ENCODE measurements at places on chromosomes 11 and 22.

GRCh38 chr22:36608987-36609386 is 80.0 kb upstream of the EIF3D start:
- no peak for DNase-seq

GRCh38 chr11:2793701-2794045 is 91.9 kb downstream of the CDKN1C start:
- DNase-seq, result no peak

DNA sequence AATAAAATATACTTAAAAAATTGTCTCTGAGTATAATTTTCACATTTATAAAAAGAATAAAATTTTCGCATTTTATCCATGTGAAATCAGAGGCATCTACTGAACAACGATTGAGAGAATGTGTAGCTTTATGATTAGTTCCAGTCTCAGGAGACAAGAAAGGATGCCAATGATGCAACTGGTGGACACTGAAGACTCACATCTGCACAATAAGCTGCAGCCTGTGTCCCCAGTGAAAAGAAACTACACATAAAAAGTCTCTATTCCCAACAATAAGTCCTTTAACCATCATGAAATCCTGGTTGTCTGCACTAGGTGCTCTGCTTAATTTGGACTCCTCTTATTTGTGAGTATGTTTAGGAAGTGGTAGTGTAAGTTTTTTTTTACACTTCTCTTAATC is 22.0 kb downstream of the OR5AS1 start:
- DNase-seq, result no peak

- DNase-seq, result no peak
Measured at GRCh38 chr22:20430720-20431510, 6.7 kb downstream of the SCARF2 start.

DNA sequence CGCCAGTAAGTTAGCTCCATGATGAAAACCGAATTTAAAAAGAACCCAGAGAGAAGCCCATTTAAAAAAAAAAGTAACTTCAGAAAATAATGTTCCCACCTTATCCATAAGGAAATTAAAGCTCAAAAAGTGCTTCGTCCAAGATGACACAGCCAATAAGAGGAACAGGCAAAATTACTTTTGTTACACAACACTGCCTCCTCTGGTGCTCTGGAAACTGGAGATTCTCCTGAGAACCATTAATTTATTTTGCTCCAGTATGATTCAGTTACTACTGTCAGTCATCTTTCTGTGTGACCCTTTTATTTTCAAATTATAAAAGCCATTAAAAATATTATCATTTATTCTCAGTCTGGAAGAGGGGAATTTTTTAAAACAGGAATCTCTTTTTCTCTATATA is 2.0 kb downstream of the IFT27 start:
- DNase-seq, result no peak

DNA sequence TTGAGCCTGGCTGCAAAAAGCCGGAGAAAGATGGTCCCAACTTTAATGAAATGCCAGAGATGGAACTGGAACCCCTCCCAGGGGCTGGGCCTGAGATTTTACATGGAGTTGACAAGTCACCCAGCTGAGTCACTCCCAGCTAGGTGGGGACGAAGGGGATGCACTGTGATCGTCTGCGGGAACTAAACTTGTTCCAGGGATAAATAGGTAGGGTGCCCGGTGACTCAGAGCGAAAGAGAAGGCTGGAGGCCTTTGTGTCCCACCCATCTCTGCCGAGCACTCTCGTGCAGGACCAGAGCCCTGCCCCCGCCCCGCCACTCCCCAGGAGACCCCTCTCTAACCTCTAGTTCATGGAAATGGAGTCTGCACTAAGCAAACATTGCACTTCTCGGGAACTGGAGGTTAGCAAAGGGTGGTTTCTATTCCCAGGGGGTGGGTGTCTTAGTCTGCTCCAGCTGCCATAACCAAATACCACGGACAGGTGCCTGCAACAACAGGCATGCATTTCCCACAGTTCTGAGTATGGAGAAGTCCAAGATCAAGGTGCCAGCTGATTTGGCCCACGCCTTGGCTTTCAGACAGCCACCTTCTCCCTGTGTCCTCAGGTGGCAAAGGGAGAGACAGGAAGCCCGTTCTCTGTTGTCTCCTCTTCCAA is 60.7 kb upstream of the FADD start:
- DNase-seq, result no peak

GRCh38 chr22:46074771-46075551 is 75.4 kb upstream of the PPARA start:
- DNase-seq, result no peak

DNA sequence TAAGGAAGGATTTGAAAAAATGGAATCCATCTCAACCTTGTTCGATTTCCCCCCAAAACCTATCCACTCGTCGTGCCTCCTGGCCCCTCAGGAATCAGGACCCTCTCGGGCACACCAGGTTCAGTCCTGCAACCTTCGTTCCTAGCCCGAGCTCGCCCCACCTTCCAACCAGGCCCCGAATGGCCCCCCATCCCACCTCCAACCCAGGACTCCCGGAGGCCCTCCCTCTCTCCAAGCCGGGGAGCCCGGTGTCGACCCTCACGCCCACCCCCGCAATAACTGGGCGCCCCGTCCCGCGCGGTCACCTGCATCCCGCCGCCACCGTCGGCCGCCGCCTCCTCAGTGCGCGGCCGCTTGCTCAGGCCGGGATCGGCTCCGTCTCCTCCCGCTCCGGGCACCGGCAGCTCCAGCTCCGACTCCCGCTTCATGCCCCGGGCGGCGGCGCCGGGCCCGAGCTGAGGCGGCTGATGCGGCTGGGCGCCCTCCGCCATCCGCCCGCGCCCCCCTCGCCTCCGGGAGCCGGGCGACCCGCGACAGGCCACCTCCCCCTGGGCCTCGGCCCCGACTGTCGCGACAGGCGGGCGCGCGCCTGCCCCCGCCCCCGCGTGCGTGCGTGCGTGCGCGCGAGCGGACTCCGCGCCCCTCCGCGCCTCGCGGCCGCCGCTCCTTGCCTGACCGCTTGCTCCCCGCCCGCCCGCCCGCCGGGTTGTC is 534 bp downstream of the RBFOX2 start:
- no peak for DNase-seq

DNA sequence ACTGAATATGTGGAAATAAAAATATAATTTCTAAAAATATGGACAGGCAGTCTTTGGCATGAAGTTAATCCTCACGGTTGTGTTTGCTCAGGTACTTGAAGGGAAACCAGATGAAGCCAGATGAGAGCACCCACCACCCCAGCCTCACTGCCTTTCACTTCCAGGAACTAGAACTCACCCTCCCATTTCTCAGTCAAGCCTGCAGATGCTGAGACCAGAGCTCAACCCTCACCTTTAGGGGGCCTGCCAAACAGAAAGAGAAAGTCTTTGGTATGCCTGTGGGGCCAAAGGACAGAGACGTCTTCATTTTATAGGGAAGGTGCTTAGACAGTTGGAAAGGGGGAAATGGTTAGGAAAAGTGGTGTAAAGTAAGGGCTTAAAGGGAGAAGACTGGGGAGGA is 252.8 kb upstream of the PLET1 start:
- DNase-seq, result no peak

GRCh38 chr22:24390576-24390975 is 36.8 kb upstream of the ADORA2A start:
- DNase-seq, result no peak

- DNase-seq, result no peak
Measured at GRCh38 chr22:34834059-34834458, 231.9 kb upstream of the ISX start.
